ENCODE measurements at places on chromosomes 4 and X.

DNA sequence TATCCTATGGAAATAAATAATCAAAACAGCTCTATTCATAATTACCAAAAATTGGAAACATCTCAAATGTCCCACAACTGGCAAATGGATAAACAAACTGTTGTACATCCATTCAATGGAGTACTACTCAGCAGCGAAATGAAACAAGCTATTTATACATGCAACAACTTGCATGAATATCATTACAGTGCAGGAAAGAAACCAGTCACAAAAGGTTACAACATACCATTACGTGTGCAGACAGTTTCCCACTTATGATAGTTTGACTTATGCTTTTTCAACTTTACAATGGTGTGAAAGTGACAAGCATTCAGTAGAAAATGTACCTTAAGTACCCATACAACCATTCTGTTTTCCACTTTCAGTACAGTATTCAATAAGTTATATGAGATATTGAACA is 82.3 kb downstream of the NEK1 start:
- DNase-seq = no peak

DNA sequence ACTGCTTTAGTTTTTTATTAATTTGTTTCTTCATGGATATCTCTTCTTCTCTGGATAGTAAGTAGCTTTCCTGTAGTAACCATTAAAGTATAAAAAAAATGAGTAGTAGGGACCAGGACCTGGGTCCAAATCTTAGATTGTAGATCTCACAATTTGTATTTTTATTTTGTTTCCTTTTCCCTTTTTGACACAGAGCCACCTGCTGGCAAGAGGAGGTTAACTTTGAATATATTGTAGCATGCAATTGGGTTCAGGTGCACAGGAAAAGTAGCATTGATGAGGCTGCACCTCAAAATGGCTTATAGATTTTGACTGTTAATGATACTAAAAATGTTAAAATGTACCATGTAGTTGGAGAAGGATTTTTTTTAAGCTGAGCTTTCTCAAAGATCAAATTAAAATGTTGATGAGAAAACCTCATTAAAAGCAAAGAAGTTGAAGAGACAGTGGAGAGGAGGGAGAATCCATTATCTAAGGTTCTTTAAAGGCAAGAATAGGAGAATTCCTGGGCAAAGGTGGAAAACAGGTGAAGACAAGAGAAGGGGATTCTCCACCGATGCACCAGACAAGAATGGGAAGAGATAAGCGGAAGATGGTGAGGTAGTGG is 48.3 kb upstream of the HPGDS start:
- no peak for DNase-seq

GRCh38 chr4:184108006-184108501 is 109.6 kb downstream of the ENPP6 start:
- no peak for DNase-seq

GRCh38 chr4:110268352-110268751 is 69.9 kb upstream of the ELOVL6 start:
- DNase-seq = no peak

DNA sequence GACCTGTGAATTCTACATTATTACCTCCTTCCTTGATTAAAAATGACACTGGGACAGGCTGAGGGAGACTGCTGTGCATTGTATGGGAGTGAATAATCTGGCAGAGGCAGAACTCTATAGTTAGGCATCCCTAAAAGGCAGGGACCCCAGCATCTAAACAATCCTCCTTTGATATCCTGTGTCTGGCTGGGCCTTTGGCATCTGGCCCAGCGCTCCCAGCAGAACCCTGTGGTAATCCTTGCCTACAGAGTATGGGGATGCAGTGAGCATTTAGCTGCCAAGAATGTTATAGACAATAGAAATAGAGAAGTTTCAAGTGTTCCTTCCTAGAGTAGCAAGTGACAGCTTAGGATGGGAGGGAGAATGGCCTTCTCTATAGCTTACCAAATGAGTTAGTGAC is 38.5 kb downstream of the ZCCHC12 start:
- no peak for DNase-seq

GRCh38 chr4:74598611-74599325 is 153.8 kb downstream of the AREG start:
- no peak for DNase-seq

- DNase-seq = no peak
Observed at GRCh38 chr4:81960961-81961360, 412.8 kb downstream of the HNRNPD start.

- DNase-seq = no peak
Observed at GRCh38 chr4:150038335-150039076, 39.7 kb upstream of the DCLK2 start.

DNA sequence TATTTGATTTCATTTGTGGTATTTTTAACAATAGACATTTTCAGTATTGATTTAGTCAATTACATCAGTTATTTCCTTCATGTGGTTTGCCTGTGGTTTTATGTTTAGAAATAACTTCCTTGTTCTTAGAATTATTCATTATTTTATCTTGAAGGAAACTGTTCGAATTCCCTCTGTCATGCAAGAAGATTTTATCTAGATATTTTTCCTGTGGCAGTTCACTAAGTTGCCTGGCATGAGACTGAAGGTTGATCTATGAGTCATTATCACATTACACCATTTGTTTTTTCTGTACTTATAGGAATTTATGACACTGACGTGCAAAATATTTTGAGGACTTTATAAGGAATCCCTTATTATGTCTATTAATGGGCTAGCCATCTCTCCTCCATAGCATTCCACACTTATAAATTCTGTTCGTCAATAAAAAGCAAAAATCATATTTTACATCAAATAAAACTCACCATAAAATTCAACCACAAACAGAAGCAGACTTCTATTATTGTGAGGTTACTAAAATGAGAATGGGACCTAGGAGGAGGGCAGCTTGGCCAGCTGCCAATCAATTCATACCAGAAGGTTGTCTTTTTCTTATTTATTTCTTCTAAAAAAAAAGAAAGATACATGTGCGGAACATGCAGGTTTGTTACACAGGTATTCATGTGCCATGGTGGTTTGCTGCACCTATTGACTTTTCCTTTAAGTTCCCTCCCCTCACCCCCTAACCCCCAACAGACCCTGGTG is 179.0 kb downstream of the KCNIP4 start:
- DNase-seq = no peak

DNA sequence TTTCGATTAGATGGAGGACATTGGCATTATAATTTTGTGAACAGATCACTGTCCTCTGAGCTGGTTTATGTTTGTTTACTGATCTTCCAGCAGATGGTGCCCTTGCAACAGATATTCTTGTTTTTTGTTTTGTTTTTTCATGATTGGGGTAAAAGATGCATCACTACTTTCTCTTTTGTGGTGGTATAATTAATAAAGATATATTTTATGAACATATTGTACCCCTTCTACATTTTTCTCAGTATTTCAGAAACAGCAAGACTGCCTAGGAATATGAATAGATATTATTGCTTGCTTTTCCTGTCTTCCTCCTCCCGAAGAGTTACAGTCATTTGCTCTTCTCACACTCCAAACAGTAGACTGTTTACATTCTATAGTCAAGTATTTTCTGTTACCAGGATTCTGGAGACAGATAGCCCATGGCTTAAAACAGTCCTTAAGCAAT is 905.2 kb downstream of the TRAM1L1 start:
- no peak for DNase-seq

DNA sequence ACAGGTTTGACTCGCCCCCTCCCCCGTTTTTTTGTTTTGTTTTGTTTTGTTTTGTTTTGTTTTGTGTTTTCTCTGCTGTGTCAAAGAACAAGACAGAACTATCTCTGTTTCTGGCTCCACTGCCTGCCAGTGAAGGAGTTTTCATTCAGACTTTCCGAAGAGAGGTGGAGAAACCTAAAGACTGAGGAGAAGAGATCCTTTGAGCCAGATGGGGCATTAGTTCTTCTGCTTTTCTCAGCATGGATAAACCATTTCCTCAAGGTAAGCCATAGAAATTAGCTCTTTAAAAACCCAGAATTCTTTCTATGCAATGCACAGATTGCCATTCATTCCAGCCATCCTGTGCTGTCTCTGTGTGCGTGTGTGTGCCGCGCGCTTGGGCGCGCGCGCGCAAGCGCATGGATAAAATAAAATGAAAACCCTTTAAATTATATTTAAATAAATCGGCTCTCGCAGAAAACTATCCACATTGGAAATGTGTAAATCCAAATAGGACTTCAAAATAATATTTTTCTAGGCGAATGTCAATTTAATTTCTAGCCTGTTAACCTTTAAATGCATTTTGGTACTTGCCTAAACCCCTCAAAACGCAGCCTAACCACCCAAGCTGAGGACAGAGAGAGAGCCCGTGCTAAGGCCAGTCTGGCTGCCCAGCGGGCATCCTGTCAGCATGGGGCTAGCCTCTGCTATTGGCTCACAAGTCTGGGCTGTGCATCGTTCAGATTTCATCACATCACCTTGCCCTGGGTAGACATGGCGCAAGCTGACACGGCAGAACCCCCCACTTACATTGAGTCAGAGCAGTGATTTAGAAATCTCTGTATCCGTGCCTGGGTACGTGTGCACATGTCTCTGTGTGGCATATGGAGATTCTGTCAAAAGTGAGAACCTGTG is 113.0 kb upstream of the VAMP7 start:
- DNase-seq = no peak

GRCh38 chrX:128287693-128288092 is 235.5 kb upstream of the ACTRT1 start:
- DNase-seq = no peak

GRCh38 chrX:94942603-94943002 is 1268.6 kb downstream of the FAM133A start:
- DNase-seq = no peak

- DNase-seq = no peak
Observed at GRCh38 chr4:79147251-79147650, 178.6 kb downstream of the NAA11 start.

DNA sequence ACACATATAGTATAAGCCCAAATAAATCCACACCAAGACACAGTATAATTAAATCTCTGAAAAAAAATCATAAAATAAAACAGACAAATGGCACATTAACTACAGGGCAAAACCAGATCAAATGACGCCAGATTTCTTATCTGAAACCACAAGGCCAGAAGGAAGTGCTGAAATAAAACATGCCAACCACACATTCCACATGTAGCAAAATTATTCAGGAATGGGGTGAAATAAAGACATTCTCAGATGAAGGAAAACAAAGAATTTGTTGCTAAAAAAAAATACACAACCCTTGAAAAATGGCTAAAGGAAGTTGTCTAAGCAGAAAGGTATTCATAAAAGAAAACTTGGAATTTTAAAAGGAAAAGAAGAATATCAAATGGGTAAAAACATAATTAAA is 4.5 kb upstream of the DCAF12L1 start:
- no peak for DNase-seq

- DNase-seq = peak; percentile 1
Observed at GRCh38 chr4:88803600-88804096, 106.0 kb upstream of the NAP1L5 start.

DNA sequence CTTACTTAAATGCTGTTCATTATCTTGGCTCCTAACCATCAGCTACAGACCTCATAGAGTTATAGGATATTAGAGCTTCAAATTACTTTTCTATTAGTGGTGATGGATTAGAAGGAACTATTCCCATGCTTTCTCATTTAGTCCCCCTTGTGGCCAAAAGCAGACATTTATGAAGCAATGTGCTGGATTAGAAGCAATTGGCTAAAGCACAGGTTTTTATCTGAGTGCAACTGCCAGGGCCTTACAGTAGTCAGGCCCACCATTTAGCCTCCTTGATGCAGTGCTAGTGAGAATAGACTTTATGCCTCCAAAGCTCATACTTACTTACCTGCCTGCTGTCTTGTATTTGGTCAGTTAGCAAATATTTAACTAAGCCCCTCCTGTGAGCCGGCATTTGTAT is 93.0 kb downstream of the TSPAN7 start:
- DNase-seq = no peak

DNA sequence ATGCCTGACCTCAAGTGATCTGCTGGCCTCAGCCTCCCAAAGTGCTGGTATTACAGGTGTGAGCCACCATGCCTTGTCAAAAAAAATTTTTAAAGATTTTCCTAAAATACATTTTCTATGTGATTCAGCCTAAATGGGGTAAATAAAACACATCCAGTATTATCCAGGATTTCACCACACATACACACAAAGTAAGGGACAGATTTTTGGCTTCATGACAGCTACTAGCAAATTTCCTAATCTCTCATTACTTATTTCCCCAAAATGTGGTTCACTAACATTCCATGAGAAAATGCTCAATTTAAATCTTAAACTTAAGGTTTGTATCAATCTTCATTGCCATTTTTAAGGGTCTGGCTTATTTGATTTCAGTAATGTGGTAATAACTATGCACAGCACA is 348.5 kb upstream of the INTU start:
- DNase-seq = no peak

GRCh38 chr4:1851575-1852410 is 4.2 kb downstream of the LETM1 start:
- DNase-seq = no peak

GRCh38 chr4:139774759-139775487 is 109.3 kb downstream of the MGST2 start:
- no peak for DNase-seq

DNA sequence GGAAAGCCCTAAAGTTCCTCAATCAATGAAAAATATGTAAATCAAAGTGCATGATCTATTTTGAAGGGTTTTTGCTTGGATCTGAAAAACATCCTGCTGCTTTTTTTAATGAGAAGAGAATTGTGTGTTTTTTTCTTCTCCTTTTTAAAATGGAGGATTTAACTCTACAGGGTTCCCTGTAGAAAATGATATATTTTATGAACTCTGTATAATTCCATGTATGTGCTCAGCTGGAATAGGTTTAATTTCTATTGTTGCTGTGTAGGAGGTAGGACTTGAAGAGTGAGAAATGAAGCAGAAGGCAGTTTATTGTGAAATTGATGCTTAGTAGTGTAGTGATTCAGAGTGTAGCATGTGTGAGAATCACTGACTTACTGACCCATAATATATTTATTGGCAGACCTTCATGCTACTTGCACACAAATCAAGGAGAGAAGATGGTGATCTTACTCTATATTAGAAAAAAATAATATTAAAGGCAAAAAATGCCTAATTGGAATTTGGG is 286.8 kb upstream of the FSTL5 start:
- DNase-seq = no peak

GRCh38 chrX:97399400-97399799 is 515.7 kb downstream of the RPA4 start:
- DNase-seq = no peak

GRCh38 chrX:22652596-22652995 is 347.2 kb upstream of the DDX53 start:
- no peak for DNase-seq

GRCh38 chr4:91298156-91298700 is 1005.5 kb upstream of the GRID2 start:
- DNase-seq = no peak

GRCh38 chr4:75686346-75686745 is 13.1 kb upstream of the G3BP2 start:
- DNase-seq = peak; percentile 29

GRCh38 chr4:13298655-13299054 is 185.5 kb downstream of the RAB28 start:
- no peak for DNase-seq

- no peak for DNase-seq
Observed at GRCh38 chrX:9383655-9384054, 81.2 kb upstream of the TBL1X start.
